Right kidney (tissue), 9 donors: ENCODE measurements at places on chromosomes 4 and X.

DNA sequence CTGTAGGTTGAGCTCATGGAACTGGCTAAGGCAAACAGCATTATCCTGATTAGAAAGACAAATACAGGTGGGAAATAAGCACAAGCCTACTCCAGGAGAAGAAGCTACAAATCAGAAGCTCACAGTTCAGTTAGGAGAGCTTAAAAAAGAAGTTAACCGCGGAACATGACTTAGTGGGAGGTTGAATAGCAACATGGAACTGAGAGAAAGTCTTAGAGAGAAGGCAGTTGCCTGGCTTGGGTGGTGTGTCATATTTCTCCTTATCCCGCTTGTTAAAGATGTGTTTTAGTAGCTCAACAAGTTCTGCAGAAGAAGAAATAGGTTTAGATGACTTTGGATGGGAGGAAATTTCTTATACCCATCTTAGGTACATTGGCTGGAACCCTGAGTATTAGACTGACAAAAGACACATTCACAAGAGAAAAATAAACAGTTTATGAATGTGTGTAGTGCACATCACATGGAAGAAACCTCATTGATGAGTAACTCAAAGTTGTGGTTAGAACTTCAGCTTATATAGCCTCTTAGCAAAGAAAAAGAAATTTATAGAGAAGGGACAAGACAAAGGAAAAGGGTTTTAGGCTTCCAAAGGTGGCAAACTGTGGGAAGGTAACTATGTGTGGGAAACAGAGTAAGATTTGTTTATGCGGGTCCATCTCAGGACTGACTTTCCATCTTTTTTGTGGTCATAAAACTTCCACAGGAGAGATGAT, 37.4 kb upstream of the RXFP1 start:
- no peak for DNase-seq

- no peak for DNase-seq
Measured at GRCh38 chr4:36392916-36393315, 111.5 kb downstream of the DTHD1 start.

DNA sequence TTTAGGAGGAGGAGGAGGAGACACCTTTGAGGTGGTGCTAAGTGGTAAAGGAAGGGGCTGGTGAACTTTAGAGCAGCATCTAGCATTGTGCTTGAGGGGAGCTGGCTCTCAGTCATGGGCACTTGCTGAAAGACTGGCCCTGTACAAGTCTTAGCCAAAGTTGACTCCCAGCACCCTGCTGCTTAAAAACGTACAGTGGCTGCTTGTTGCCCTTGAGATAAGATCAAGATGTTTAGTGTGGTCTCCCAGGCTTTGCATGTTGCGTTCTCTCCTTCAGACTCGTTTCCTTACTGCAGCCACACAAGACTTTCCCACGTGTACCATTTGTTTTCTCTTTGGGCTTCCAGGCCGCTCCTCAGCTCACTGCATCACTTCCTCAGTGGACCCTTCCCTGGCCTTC, 1.8 kb downstream of the MED28 start:
- DNase-seq: no peak

GRCh38 chr4:92184566-92184965, 119.2 kb upstream of the GRID2 start:
- no peak for DNase-seq

DNA sequence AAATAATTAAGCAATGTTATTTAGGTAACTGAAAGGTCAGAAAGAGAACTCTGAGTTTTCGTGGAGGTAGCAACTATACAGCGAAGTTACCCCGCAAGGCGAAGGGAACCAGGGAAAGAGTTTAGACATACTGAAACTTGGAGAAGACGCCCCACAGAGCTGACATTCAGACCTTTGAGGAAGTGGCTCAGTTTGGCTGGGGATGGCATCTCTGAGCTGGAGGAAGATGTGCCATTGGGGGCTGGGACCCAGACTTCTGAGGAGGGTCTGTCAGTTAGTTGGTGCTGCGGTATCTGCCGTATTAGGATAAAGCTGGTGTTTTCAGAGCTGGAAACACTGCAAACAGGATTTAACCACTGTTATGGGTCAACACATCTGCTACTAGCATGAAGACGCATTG, 156.6 kb downstream of the ANKRD50 start:
- DNase-seq: no peak

GRCh38 chrX:11784543-11784942, 26.5 kb downstream of the MSL3 start:
- no peak for DNase-seq

DNA sequence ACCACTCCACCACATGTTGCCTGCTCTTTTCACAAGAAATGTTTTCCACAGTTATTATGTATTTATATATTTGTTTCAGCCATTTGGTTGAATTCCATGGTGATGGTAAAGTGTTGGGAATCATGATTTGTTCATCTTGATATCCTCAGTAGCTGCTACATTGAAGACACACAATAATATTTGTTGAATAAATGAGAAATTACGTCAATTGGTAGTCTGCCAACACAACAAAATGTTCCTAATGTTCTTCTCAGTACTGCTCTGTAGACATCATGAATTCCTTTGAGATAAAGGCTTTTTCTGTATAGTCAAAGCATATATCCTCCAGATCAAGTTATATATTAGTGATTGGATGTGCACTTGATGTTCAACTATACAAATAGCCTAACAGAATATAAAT, 29.5 kb downstream of the CXXC4 start:
- no peak for DNase-seq

DNA sequence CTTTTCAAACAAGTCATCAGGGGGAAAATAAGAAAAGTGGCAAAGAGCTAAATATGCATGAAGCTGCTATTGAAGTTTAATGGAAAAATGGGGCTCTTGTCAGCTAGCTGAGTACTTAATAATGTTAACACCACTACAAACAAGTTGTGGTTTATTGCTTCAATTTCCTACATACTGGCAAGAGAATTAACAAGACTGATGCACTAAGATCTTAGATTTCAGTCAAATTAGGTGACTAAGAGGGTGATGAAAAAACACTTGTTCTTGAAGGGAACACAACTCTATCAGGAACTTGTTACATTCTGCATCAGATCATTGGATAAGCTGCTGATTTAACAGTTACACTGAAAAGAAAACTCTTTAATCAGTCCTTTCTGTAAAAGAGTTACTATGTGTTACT, 234.6 kb upstream of the AFF2 start:
- no peak for DNase-seq

- no peak for DNase-seq
Measured at GRCh38 chrX:72624194-72624593, 51.6 kb upstream of the HDAC8 start.

GRCh38 chrX:129553619-129554288, 13.7 kb downstream of the OCRL start:
- DNase-seq: no peak

- DNase-seq: no peak
Measured at GRCh38 chr4:181646864-181647263, 596.3 kb upstream of the TENM3 start.

GRCh38 chr4:153365003-153365402, 20.5 kb downstream of the MND1 start:
- DNase-seq: no peak

GRCh38 chr4:42397635-42398170, 415 bp downstream of the SHISA3 start:
- peak; percentile 91 for DNase-seq
